Bronchial epithelial cell (primary cell): ENCODE measurements at places on chromosomes 4 and X. TPM values are rescaled to one million over a fixed set of nuclear protein-coding genes. Genes with fewer than 3 reads are reported as not detected.

DNA sequence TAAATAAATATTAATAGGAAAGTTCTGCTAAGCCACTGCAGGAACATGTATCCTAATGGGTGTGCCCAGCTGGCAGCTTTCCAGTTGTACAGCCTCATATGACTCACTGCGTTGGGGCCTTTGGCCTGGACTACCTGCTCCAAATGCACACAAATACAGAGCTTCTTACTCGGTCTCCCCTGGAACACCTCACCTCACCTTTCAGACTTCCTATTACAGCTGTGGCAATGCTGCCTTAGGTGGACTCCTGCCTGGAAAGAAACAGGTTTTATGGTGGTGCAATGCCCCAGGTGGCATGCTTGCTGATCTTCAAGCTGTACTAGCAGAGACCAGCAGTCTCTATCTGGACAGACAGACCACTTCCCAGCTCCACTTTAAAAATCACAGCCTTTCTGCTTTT is 85.7 kb upstream of the EXOC1L start:
- peak; percentile 94 for DNase-seq

DNA sequence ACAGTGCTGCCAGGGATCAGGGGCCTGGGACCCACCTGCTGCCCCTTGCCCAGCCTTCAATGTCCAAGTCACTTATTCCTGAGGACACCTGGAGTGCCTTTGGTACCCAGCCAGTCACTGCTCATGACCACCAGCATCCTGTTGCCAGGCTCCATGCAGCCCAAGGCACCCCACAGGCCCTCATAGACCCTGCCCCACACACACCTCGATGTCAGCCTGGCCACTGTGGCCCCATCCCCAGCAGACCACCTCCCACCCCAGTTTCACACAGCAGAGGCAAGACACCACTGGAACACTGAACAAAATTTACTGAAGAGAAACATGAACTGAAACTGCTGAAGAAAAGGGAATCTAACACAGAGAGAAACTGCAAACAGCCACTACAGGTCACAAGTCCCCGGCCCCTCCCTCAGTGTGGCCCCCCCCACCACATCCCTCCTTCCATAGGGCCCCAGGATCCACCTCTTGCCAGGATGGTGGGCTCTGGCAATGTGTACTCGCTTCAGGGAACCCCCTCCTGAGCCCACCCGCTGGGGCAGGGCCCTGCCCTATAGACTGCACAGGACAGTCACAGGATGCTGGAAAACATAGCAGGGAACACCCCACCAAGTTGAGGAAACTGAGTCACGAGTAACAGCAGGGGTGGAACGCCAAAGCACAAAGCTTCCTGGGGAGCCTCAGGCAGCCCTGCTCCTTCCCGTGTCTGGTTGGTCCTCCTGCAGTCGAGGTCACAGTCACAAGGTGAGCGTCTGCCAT is 5.2 kb downstream of the PNMA5 start:
- DNase-seq = no peak

DNA sequence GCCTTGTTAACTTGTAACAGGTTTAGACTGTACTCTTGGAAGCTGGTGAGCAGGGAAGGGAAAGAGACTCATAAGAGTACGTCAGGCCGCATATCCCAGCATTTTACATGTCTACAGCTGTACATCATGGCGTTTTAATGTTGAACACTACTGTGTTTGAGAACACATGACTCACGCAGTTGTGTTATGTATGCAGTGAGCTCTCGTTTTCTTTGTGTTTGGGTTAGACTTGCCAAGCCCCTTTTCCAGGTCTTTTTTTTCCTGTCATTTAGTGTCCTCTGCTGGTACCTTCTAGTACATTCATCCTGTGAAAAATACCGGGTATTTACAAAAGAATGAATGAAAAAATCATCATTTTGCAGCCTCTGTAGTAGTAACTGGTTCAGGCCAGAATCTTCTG is 35.3 kb downstream of the SMS start:
- peak; percentile 56 for DNase-seq

DNA sequence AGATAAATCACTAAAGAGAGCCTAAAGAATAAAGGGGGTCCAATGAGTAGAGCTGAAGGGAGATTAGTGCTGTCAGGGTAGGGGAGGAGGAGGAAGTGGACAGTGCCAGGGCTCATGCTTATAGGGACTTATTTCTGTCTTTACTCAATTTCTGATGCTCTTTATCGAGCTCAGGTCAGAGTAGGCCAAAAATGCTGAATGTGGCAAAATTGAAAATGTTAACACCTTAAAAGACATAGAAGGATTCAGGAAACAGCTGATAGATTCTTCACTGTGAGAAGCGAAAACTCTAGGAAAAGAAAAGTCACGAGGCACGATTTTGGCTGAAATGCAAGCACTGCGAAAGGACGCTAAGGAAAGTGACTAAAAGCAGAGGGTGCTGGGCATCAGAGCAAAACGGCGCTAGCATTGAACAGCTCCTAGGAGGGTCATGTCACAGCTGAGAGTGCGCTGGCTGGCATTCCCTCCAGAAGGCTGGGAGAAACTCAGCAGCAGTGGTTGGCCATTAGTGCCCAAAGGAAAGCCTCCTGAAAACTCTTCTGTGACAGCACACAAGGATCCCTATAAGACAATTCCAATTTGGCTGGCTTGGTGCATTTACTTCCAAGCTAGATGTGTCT is 150.9 kb downstream of the HS6ST2 start:
- DNase-seq = no peak

GRCh38 chr4:153137159-153137558 is 67.1 kb upstream of the TRIM2 start:
- DNase-seq = peak; percentile 83

DNA sequence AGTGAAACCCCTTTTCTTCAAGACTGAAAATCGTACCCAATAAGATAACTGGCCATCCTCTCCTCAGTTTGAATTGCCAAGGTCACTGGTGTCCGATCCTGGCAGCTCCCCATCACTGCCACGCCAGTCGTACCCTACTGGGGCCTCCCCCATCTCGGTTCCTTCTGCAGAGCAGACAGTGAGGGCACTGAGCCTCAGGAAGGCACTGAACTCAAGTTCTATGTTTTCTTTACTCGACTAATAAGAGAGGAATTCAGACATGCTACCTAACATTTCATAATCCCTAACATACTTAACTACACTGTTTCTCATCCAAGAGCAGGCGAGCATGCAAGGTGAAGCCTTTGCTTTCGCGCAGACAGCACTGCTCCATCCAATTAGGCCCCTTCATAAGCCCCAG is 23.4 kb downstream of the ZFYVE28 start:
- DNase-seq = peak; percentile 11

- peak; percentile 84 for DNase-seq
Measured at GRCh38 chr4:987624-988513, 1.0 kb downstream of the IDUA start.

DNA sequence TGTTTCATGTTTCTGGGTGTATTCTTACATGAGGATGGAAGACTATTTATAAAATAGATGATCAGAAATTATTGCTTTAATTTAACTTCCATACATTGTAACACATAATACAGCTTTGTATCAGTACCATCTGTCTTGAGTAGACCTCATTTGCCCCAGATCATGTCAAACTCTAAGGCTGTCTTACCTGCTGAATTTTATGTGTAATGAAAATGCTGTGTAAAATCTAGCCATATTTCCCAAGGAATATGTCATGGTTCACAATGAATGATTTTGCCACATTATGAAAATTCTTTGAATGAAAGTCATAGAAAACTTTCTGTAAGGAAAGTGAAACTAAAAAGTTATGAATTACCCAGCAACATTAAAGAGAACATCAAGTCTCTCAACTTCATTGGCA is 7.4 kb downstream of the BDH2 start:
- no peak for DNase-seq

- DNase-seq = peak; percentile 5
Measured at GRCh38 chrX:31715675-31716074, 643.8 kb upstream of the FTHL17 start.

- DNase-seq = no peak
Measured at GRCh38 chrX:11427453-11428071, 134.3 kb downstream of the AMELX start.

DNA sequence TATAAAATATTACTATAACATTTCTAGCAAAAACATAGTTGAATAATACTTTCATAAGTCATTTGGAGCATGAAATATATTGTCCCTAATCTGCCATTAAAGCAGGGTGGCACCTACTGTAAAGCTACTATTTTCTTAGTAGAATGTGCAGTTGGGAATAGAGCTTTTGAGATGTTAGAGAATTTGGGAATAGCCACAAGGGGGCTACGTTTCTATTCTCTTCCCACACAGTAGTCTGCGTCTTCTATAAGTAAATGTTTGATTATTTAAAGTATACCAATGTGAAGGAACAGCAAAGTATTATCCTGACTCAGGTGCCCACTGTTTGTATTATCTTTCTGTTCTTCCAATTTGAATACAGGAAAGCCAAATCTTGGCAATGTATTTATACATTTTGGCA is 323.2 kb upstream of the GIMD1 start:
- DNase-seq = no peak

DNA sequence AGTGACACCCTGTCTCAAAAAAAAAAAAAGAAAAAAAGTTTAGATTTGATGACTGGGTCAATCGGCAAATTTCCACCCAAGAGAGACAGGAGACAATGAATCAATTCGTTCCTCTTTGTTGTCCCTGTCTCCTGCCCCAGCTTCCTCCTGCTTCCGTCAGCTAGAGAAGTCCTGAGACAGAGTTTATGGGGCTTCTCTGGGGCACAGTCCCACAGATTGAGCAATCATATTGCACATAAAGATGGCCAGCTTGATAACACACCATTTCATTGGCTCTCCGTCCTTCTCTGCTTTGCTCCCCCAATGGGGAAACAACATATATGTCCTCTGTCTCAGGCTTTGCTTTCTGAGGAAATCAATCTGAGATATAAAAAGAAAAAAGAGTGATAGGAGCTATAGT is 78.4 kb upstream of the FUNDC1 start:
- no peak for DNase-seq

GRCh38 chr4:39498727-39499020 is 28.6 kb downstream of the UGDH start:
- no peak for DNase-seq

GRCh38 chr4:37388681-37389365 is 144.3 kb downstream of the NWD2 start:
- no peak for DNase-seq

- no peak for DNase-seq
Measured at GRCh38 chr4:83603129-83603528, 67.2 kb downstream of the GPAT3 start.

GRCh38 chrX:154719132-154719675 is 31.7 kb downstream of the GAB3 start:
- peak; percentile 90 for DNase-seq

DNA sequence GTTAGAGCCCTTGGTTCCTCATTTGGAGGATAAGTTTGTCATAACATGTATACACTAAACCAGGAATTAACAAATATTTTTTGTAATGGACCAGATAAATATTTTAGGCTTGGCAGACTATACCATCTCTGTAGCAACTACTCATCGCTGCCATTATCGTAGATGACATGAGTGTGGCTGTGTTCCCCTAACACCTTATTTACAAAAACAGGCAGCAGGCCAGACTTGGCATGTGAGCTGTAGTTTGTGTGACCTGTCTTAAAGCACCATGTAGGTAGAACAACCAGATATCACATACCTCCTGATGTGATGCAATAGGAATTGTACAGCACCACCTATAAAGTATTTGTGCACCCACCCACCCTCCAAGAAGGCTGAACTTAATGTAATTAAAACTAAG is 82.0 kb downstream of the RASGEF1B start:
- no peak for DNase-seq

DNA sequence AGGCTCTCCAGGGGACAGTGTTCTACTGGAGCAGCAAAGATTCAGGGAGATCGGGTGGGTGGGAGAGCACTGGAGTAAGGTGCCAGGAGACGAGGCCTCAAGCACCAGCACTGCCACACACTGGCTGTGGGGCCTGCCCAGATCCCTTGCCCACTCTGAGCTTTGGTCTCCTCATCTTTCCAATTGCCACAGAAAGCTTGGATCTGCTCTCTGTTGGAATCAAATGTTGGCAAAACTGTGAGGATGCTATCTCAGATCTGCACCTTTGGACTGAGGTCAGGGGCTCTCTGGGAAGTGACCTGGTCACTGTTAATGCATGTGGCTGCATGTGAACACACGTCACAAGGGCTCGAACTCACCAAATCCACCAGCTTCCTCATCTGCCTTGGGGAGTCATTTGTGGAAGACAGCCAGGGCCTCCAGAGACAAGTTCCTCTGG is 1.3 kb downstream of the RIPPLY1 start:
- no peak for DNase-seq

DNA sequence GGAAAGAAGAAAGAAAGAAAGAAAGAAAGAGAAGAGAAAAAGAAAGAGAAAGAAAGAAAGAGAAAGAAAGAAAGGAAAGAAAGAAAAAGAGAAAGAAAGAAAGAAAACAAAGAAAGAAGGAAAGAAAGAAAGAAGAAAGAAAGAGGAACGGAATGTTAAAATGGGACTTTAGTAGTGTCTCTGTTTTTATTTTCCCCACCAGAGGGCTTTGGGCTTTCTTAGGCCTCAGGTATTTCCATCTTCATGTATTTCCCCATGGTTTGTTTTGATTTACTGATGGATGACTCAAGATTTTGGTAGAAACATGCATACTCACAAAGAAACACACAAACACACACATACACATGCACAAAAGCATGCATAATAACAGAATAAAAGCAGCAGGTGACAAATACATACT is 181.2 kb downstream of the AFF2 start:
- DNase-seq = no peak

- peak; percentile 54 for DNase-seq
Measured at GRCh38 chrX:10157543-10157942, 768 bp downstream of the CLCN4 start.

- no peak for DNase-seq
Measured at GRCh38 chrX:12494400-12495138, 296.6 kb upstream of the PRPS2 start.

DNA sequence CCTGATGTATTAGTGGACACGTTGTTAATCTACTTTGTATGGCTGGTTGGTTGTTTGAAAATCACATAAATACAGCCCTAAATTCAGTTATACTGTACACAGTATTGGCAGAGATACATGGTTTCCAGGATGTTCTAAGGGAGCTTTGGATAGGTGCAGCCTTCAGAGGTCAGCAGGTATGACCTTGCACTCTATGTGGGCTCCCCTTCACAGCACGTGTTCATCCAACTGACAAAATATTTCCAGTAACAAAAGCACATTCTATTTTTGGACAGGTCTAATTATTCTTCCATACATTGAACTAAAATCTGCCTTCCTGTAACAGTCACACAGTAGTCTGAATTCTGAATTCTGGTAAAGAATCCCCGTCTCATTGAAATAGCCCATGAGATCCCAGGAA is 92.8 kb upstream of the RAPGEF2 start:
- no peak for DNase-seq

- DNase-seq = no peak
Measured at GRCh38 chr4:143762511-143762910, 62.0 kb upstream of the FREM3 start.

GRCh38 chr4:149136951-149137620 is 678.6 kb downstream of the IQCM start:
- DNase-seq = no peak

Gene POU3F4
- total RNA-seq = not detected in 2 replicates

Gene RBMXL3
- total RNA-seq = not detected in 2 replicates

Gene PRRG3
- not detected in 2 replicates for total RNA-seq

Gene NRK
- total RNA-seq = not detected in 2 replicates

Gene GPRASP3
- 1.8 and 2.6 TPM in 2 replicates for total RNA-seq

Gene FAT4
- 2.0 and 2.1 TPM in 2 replicates for total RNA-seq

Gene LRCH2
- total RNA-seq = under 0.01 and 0.26 TPM in 2 replicates

Gene CCKAR
- not detected in 2 replicates for total RNA-seq
